Purkinje cell (primary cell): ENCODE measurements at places on chromosomes 7 and 10. TPM values are rescaled to one million over a fixed set of nuclear protein-coding genes. Genes with fewer than 3 reads are reported as not detected.

IQUB gene
- 0.34 and 2.9 TPM in 2 replicates for polyA plus RNA-seq

FZD8 gene
- 0.12 and 1.3 TPM in 2 replicates for polyA plus RNA-seq

CACNA2D1 gene
- 3.9 and 11.5 TPM in 2 replicates for polyA plus RNA-seq

GSDME gene
- polyA plus RNA-seq, result 25.4 and 29.9 TPM in 2 replicates

ASAH2B gene
- 8.2 and 10.8 TPM in 2 replicates for polyA plus RNA-seq

TMEM168 gene
- 10.7 and 12.6 TPM in 2 replicates for polyA plus RNA-seq

AKR1C8 gene
- not detected in 2 replicates for polyA plus RNA-seq

ARL5B gene
- 6.5 and 8.3 TPM in 2 replicates for polyA plus RNA-seq

DNAJC12 gene
- 151 and 180 TPM in 2 replicates for polyA plus RNA-seq
